RPMI8226 (cell line): ENCODE measurements at places on chromosomes 1 and 21.

GRCh38 chr1:11214698-11215380 is 25.7 kb downstream of the ANGPTL7 start:
- no peak for DNase-seq

- no peak for DNase-seq
These were observed 37.0 kb upstream of the B3GALT5 start for GRCh38 chr21:39575775-39576174.

DNA sequence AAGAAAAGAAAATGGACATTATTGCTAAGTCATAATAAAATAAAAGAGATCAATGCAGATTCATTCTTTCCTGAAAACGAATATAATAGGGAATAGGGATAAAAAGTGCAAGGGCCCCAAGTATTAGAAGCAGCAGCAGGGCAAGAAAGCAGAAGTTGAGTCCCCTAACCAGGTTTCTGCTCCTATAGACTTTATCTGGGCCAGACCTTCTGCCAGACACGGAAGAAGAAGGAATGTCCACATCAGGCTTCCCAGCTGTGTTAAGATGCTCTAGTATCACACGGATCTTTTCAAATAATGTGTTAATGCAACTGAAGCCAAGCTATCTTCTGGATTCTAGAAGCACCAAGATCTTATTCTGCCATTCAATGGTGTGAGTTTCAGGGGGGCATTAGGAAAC is 26.9 kb downstream of the CD244 start:
- DNase-seq, result no peak

- no peak for DNase-seq
These were observed 534.5 kb downstream of the PTPRC start for GRCh38 chr1:199173356-199173755.

- no peak for DNase-seq
These were observed 15.7 kb upstream of the ATP13A2 start for GRCh38 chr1:17027403-17027802.

- no peak for DNase-seq
These were observed 18.4 kb upstream of the GFI1 start for GRCh38 chr1:92505015-92505692.
